IMR-90 (cell line): ENCODE measurements at places on chromosomes 5 and 9. TPM values are rescaled to one million over a fixed set of nuclear protein-coding genes. Genes with fewer than 3 reads are reported as not detected.

DNA sequence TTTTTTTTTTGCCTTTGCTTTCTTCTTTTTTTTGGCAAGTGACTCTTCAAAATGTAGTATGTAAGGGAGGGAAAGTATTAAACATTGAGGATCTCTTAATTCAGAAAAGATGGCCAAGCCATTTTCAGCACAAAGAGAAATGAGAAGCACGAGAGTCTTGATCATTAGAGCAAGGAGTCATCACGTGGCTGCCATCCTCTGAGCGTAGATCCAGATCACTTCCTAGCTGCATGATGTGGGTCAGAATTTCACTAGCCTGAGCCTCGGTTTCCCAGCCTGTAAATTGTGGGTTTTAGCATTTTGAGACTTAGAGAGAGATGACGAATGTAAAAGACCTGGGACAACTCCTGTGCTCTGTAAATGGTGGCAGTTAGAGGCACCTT, 312.9 kb downstream of the ARHGEF28 start:
- DNase-seq, result no peak

- no peak for DNase-seq
These were observed 46.5 kb downstream of the GOLM1 start for GRCh38 chr9:86052556-86053468.

GRCh38 chr5:143196601-143197259, 206.8 kb downstream of the NR3C1 start:
- DNase-seq, result no peak

GRCh38 chr9:108620767-108621166, 235.0 kb downstream of the ACTL7B start:
- DNase-seq, result no peak

- DNase-seq, result no peak
These were observed 16.9 kb downstream of the CNTFR start for GRCh38 chr9:34572628-34573027.

GRCh38 chr5:62690421-62690820, 111.8 kb downstream of the LRRC70 start:
- no peak for DNase-seq

DNA sequence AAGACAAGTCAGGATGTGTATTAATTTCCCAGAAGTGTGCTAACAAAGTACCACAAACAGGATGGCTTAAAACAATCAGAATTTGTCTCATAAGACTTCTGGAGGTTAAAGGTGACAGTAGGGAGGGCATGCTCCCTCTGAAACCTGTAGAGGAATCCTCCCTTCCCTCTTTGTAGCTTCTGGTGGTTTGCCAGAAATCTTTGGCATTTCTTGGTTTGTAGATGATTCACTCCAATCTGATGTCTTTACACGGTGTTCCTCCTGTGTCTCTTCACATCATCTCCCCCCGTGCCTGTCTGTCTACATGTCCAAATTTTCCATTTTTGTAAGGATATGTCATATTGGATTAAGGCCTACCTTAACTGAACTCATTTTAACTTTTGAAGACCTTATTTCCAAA, 471.5 kb downstream of the ZNF608 start:
- no peak for DNase-seq

DNA sequence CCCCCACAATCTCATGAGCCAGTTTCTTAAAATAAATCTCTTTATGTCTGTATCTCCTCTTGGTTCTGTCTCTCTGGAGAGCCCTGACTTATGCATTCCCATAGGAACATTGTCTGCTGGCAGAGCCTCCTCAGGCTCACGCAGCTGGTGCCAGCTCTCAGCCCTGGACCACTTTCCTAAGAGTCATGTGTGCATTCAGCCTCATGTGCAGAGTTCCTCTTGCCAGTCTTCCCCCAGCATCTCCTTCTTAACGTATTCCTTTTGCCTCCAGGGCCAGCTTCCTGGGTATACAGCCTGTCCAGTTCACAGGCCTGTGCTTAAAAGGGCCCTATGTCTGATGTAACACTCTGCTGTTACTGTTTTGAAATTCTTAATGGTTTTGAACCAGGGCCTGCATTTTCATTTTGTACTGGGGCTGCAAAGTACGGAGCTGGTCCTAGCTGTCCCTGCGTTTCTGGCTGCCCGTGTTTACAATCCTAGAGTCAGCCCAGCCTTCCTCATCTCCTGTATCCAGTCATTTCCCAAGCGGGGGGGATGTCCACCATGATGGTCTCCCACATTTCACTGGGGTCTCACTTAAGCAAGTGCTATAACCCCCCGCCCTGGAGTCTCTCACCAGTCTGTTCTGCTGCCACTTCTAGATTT, 18.1 kb downstream of the ANKRD33B start:
- no peak for DNase-seq

- no peak for DNase-seq
These were observed 83.8 kb upstream of the RAPGEF1 start for GRCh38 chr9:131823701-131824146.

DNA sequence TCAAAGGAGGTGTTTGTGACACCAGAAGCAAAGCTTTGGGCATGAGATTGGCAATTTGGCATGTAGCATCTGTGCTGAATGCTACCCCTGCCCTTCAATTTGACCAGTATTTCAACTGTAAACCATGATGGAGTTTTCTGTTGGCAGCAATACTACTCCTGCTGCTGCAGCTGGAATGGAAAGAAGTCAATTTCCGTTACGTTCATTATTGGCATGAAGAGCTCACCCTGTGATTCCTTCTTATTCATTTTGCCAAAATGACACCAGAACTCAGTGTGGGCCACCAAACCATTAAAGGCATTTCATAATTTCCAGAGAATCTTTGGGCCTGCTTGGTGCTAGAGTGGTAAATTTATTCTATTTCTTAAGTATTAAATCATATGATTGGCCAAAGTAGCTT, 433.1 kb upstream of the DMAC1 start:
- no peak for DNase-seq

DNA sequence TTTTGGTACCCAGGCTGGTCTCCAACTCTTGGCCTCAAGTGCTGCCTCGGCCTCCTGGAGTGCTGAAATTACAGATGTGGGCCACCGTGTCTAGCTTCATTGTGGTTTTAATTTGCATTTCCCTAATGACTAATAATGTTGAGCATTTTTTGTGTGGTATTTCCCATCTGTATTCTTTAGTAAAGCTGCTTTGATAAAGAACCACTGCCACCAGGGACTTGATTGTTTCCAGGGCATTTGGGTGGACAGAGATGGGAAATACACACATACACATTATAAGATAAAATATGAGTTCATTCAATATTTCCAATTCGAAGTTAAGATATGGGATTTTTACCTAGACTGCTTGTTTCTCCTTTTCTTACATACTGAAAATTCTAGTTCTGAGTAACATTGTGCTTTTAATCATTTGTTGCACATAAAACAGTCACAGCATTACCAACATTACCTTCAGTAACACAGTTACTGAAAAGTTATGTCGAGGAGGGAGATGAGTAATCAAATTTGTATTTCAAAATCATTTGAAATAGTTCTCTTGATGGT, 28.9 kb downstream of the HABP4 start:
- peak; percentile 49 for DNase-seq

GRCh38 chr9:90830977-90831376, 29.4 kb downstream of the SYK start:
- DNase-seq, result no peak

GRCh38 chr9:115111874-115112273, 6.1 kb downstream of the TNC start:
- DNase-seq, result no peak

- DNase-seq, result no peak
These were observed 114.5 kb downstream of the PALM2AKAP2 start for GRCh38 chr9:109894473-109894872.

- no peak for DNase-seq
These were observed 237.9 kb downstream of the TAF11L14 start for GRCh38 chr5:17872204-17872603.

- no peak for DNase-seq
These were observed 10.9 kb downstream of the MFAP3 start for GRCh38 chr5:154049636-154050035.

DNA sequence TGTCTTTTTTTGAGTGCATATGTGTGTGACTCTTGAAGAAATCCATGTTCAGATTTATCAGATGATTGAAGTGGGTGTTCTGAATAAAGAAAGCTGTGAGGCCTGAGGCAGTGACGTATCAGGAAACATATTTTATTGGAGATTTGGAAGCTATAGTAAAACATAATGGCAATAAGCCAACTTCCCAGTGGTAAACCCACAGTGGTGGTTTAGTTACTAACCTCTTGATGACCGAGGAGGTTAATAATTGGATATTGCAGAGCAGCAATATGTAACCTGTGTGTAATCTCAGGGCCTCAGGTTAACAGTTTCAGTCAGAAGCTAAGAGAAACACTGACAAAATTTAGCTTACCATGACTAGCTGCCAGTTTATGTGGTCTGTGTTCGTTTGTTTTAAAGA, 6.9 kb downstream of the RGMB start:
- no peak for DNase-seq

DNA sequence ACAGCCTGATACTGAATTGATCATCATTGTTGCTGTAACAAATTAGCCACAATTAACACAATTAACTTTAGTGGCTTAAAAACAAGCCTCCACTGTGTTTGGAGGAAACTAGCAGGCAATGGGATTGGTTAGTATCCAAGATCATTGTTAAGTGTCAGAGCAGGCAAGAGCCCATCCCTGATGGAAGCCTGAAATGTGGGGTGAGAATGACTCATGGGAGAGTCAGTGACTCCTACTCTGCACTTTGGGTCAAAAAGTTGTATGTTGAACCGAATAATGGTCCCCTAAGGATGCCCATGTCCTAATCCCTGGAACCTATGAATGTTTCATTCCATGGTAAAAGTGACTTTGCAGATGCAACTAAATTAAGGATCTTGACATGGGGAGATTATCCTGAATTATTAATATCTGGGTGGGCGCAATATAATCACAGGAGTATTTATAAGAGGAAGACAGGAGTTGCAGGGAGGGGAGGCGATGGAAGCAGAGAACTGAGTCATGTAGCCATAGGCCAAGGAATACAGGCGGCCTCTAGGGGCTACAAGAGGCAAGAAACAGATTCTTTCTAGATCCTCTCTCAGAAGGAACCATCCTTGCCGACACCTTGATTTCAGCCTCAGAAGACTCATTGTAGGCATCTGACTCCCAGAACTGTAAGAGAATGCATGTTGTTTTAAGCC, 28.8 kb downstream of the ALG2 start:
- DNase-seq, result peak; percentile 24

- DNase-seq, result no peak
These were observed 17.6 kb upstream of the AGGF1 start for GRCh38 chr5:77012601-77013000.

DNA sequence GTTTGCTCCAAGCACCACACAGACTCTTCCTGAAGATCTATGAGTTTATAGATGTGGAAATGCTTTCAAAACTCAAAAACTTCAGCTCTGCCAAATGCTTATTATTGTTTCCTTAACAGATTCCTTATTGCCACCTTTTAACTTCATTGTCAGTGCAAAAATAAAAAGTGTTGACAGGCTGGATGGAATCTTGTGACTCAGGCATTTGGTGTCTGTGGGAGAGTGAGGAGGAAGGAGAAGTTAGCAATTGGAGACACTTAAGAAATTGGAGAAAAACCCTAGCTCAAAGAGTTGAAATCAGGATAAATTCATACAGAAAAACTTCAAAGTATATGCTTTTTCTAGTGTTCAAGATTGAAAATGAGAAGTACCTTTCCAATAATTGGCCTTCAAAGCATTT, 140.6 kb upstream of the PUM3 start:
- DNase-seq, result no peak

DNA sequence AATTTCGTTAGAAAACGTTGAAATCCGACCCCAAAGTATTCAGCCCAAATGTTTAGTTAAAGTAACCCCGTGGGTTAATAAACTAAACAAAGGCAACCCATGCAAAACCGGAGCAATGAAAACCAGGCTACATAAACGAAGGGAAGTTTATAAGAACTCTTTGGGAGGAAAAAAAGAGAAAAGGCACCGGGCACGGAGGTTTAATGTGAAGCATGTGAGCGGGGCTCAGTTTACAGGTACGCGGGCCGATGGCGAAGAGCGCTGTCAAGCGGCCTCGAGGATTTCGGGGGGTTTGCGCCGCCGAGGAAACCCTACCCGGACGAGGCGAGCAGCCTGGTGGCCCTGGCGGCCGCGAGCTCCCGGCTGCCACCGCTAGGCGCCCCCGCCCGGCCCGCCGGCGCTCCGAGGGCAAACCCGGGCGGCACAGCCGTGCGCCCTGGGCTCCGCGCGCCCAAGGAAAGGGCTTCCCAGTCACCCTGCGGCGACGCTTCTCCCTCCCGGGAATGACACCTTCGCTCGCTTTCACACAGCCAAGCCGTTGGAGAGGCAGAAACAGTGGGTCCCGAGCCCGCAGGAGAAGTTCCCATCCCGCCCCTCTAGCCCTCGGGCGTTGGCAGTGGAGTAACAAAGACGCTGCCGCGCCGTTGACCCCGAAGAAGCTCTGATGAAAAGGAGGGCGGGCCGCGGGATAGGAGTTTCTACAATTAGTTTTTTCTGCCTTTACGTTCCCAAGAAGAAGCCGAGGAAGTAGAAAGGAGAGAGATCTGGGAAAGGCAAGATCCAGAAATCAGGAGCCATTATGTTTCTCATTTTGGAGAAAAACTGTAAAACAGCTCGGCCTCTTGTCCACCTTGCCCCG, 126.0 kb downstream of the TMEM174 start:
- DNase-seq, result peak; percentile 85

GRCh38 chr9:91428927-91429351, 5.3 kb upstream of the NFIL3 start:
- DNase-seq, result peak; percentile 86

DNA sequence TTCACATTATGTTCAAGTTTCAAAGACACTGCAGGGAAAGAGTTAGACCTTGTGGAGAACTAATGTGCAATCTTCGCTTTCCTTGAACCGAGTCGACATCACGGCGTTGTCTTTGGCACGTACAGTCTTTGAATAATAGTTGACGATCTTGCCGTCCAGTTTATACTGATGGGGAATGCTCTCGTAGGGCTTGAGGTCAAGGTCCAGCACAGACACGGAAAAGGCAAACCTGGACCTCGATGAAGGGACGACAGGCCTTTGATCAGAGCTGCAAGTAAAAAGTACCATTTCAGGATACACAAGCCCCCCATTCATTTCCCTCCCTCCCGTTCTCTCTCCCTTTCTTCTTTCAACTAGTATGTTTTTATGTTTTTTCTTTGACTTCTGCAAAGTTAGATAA, 54.1 kb downstream of the IPPK start:
- DNase-seq, result no peak

- no peak for DNase-seq
These were observed 58.6 kb upstream of the ZSWIM6 start for GRCh38 chr5:61273279-61273975.

DNA sequence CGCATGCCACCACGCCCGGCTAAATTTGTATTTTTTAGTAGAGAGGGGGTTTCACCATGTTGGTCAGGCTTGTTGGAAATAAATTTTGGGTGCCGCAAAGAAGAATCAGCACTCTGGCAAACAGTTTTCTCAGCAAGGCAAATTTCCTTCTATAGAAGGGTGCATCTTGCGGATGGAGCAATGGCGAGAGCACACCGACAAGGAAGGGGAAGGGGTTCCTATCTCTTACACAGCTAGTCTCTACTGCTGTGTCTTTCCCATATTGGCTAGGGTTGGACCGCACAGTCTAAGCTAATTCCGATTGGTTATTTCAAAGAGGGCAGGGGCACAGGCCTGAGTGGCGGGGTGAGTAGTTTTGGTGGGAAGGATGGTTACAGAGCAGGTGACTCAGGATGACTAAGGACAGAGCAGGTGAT, 707 bp downstream of the GTF3C5 start:
- DNase-seq, result no peak

- no peak for DNase-seq
These were observed 167.2 kb downstream of the XRCC4 start for GRCh38 chr5:83244516-83244915.

The SHOC1 gene
- 0.03 TPM in 1 of 2 replicates, not detected in the other for polyA plus RNA-seq

The TTC23L gene
- not detected in 2 replicates for polyA plus RNA-seq

The SDHA gene
- polyA plus RNA-seq, result 120 and 121 TPM in 2 replicates

The CCNI2 gene
- not detected in 2 replicates for polyA plus RNA-seq

The CENPK gene
- polyA plus RNA-seq, result 6.6 and 9.4 TPM in 2 replicates

The NR5A1 gene
- not detected in 2 replicates for polyA plus RNA-seq

The SEC24A gene
- 23.9 and 25.4 TPM in 2 replicates for polyA plus RNA-seq
